ENCODE measurements at places on chromosomes 13 and 19.

DNA sequence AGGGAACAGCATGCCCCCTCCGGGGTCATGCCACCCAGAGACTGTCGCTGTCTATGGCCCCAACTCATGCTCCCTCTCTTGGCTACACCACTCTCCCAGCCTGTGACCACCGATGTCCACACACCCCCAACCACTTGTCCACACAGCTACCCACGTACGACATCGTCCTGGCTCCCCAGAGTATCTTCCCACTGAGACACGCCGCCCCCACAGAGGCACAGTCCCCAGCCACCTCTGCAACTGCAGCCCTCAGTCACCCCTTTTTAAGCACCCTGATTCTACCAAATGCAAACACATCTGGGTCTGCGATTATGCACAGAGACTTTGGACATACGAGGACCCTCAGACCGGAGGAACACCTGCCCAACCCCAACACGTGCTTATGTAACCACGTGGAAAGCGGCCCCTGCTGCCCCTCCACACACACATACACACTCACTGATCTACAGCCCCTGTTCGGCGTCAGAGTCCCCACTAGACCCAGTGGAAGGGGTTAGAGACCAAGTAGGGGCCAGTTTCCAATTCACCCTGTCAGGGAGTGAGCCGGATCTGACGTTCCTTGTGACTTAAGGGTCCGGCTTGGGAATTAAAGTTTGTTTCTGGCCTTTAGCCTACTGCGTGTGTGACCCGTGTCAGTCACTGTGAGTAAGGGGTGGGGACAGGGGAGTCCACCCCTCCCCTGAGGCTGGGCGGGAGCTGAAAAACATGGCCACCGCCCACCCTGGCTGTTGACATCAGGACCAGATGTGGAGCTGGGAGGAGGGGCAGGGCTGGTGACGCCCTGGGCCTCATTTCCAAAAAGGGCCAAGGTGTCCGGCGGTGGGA lies 11.9 kb upstream of the AXL start:
- DNase-seq = no peak

- peak; percentile 64 for DNase-seq
Observed at GRCh38 chr19:42024622-42025111, 30.6 kb upstream of the ATP1A3 start.

DNA sequence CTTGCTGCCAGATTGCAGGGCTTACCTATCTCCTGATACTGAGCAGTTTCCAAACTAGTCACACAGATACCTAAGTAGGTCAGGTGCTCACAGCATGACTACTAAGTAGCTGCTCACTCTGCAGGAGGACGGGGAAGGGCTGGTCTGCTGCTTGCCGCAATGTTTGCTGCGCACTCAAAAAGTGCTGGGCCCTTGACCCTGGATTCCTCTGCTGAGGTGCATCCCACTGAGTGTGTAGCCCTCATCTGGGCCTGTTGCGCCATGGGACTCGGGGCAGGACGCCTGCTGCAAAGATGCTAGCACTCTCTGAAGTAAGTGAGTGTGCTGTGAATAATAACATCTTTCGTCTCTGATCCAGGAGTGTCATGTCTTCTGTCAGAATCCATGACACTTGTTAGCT lies 59.2 kb upstream of the MEDAG start:
- no peak for DNase-seq

- no peak for DNase-seq
Observed at GRCh38 chr13:30257468-30258099, 49.8 kb downstream of the KATNAL1 start.

GRCh38 chr13:44078806-44079376 lies 199.2 kb downstream of the LACC1 start:
- no peak for DNase-seq

Data from cerebellar nuclear complex (tissue), 1 donor.